SJSA1 (cell line): ENCODE measurements at places on chromosomes 7 and 10. TPM values are rescaled to one million over a fixed set of nuclear protein-coding genes. Genes with fewer than 3 reads are reported as not detected.

GRCh38 chr7:78020874-78021249 lies 222.3 kb downstream of the PHTF2 start:
- no peak overlapping the region for H3K4me3 ChIP-seq
- H3K4me1 ChIP-seq: peaks cover 17% of the 10 kb centered on the region
- DNase-seq: no peak

DNA sequence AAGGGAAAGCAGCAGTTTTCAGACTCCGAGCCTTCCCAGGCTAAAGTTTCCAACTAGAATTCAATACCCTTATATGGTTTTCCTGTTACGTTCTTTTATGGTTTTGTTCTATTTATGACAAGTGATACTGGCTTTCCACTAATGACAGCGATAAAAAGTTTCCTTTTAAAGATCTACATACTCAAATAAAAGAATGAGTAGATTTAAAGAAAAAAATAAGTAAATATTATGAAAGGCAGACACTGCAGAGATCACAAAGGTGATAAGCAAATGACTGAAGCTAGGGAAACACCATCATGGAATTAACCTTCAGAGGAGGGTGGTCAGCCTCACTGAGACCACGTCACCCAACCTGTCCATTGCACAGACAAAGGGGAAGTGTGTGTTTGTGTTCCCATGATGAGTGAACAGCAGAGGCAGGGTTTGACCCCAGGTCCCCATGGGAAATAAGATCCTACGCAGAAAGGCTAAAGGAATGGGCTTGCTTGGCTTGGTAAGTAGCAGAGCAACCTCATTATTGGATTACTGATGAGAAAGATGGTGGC lies 4.0 kb downstream of the VSIR start:
- DNase-seq: no peak
- peaks cover 91% of the 10 kb centered on the region for H3K4me1 ChIP-seq
- H3K36me3 ChIP-seq: peaks cover 13% of the 10 kb centered on the region; the same call in 1 of the 2 replicates
- H3K4me3 ChIP-seq: no peak overlapping the region
- H3K27ac ChIP-seq: peak overlapping the region; percentile 94

DNA sequence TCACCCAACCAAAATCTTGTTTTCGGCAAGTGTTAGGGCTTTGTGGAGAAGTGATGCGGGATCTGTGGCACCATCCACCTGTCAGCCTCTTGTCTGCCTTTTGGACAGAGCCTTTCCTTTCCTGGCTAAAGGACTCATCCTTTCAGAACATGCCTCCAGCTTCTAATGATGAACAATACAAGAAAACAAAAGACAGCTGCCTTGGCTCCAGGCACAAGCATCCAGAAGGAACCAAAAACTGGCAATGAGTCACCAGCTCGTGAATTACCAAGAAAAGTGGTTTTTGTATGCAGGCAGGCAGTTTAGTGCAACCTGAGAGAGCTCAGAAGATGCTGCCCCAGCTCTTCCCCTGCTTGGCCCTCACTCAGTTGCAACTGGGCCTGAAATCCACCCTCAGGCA lies 84.6 kb upstream of the NAMPT start:
- H3K4me1 ChIP-seq: no peaks in the 10 kb centered on the region
- H3K27me3 ChIP-seq: no peaks in the 10 kb centered on the region
- peak; percentile 16 for DNase-seq
- H3K36me3 ChIP-seq: no peaks in the 10 kb centered on the region
- H3K27ac ChIP-seq: no peak overlapping the region

DNA sequence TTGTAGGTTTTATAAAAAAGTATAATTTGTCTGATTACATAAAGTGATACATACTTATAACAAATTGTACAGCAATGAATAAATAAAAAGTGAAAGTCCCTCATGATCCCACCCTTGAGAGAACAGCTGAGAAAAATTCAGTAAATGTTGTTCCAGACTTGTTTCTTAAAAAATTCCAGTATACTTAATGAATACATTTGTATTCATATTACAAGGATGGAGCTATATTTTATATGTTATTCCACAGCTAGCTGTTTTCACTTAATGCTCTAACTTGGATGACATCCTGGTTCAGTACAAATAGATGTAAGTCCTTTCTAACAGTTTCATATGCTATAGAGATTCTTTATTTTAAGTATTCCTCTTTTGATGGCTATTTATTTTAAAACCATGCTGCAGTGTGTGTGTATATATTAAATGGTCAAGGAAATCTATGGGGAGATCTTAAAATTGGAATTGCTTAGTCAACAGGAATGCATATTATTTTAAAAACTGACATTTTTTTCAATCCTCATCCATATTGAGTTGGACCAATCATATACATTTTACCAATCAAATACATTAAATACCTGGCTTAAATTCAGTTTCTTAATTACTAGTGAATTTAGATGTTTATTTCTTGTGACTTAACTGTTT lies 8.9 kb downstream of the STAMBPL1 start:
- no peaks in the 10 kb centered on the region for H3K27me3 ChIP-seq
- no peak for DNase-seq
- peaks cover 25% of the 10 kb centered on the region for H3K4me1 ChIP-seq
- no peak overlapping the region for H3K27ac ChIP-seq
- no peaks in the 10 kb centered on the region for H3K36me3 ChIP-seq

GRCh38 chr7:158194365-158194900 lies 393.2 kb downstream of the PTPRN2 start:
- H3K36me3 ChIP-seq: no peaks in the 10 kb centered on the region
- H3K4me1 ChIP-seq: no peaks in the 10 kb centered on the region
- H3K27ac ChIP-seq: no peak overlapping the region
- no peaks in the 10 kb centered on the region for H3K27me3 ChIP-seq

DNA sequence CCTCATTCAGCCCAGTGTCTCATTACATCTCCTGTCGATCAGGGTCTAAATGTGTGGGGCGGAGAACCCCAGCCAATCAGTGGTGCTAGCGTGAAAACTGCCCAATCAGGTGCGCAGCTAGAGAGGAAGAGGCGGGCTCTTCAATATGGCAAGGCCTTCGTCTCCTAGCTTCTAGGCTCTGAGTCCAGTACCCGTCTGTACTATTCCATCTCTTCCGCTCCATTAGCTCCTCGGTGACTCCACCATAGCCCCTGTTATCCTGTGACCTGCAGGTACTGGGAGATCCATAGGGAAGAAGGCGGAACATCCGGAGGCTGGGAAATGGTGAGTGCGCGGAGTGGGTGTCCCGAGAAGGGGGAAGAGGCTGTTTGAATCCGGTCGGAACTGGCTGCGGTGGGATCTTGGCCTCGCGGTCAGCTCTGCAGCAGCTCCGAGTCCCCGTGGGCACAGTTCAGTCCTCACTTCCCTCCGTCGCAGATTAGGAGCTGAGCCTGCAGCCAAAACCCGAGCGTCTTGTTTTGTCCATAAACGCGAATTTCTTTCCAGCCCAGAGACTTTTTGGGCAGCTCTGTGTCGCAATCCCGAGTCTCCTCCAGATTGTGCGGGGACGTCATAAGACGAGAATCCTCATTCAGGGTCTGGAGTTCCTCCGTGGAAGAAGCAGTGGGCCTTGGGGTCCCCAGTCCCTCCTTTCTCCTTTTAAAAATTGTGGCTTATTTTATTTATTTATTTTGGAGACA lies at the start of gene ZNF727:
Gene ZNF727 (plus strand): TSS at position 134 of the 740 bp plus-strand sequence. CDS start 188 bp downstream, at position 322.
- DNase-seq: no peak
- H3K4me1 ChIP-seq: no peaks in the 10 kb centered on the region
- H3K4me3 ChIP-seq: no peak within 1 kb of the TSS
- no peak within 1 kb of the TSS for H3K27ac ChIP-seq

- H3K4me3 ChIP-seq: no peak overlapping the region
- DNase-seq: no peak
- no peak overlapping the region for H3K27ac ChIP-seq
- no peaks in the 10 kb centered on the region for H3K4me1 ChIP-seq
- H3K36me3 ChIP-seq: peaks cover 5% of the 10 kb centered on the region
Observed at GRCh38 chr10:119350502-119351097, 143.2 kb downstream of the GRK5 start.

- no peaks in the 10 kb centered on the region; the same call in 1 of the 2 replicates for H3K27me3 ChIP-seq
- peaks cover 52% of the 10 kb centered on the region for H3K36me3 ChIP-seq
- no peak overlapping the region for H3K4me3 ChIP-seq
- H3K4me1 ChIP-seq: no peaks in the 10 kb centered on the region
- DNase-seq: no peak
Observed at GRCh38 chr7:44062180-44062902, 3.0 kb downstream of the PGAM2 start.

- no peak overlapping the region for H3K27ac ChIP-seq
- H3K36me3 ChIP-seq: no peaks in the 10 kb centered on the region
Observed at GRCh38 chr7:134500982-134501381, 26.4 kb upstream of the AKR1B10 start.

DNA sequence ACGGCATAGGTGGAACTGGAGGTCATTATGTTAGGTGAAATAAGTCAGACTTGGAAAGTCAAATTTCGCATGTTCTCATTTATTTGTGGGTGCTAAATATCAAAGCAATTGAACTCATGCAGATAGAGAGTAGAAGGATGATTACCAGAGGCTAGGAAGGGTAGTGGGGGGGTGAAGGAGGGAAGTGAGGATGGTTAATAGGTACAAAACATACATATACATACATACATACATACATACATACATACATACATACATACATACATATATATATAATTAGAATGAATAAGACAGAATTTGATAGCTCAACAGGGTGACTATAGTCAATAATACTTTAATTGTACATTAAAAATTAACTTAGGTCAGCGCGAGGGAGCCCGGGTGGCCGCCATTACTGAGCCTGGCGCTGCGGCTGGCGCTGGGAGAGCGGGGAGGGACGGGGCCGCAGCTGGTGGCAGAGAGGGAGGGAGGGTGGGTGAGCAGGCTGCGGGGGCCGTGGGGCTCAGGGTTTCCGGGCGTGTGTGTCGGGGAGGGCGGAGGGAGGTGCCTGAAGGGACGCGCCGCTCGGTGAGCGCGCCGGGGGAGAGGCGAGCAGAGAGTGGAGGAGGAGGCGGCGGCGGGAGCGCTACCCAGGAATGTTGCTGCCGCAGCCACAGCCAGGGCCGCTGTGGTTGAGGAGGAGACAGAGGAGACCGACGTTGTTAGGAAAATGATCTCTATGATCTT lies 85.8 kb upstream of the EGFR start:
- H3K36me3 ChIP-seq: no peaks in the 10 kb centered on the region
- H3K4me3 ChIP-seq: peak overlapping the region; percentile 37
- peaks cover 7% of the 10 kb centered on the region for H3K4me1 ChIP-seq
- H3K27ac ChIP-seq: no peak overlapping the region

GRCh38 chr10:64320448-64320847 lies 799.2 kb downstream of the REEP3 start:
- no peaks in the 10 kb centered on the region for H3K4me1 ChIP-seq
- no peaks in the 10 kb centered on the region for H3K27me3 ChIP-seq
- no peak overlapping the region for H3K4me3 ChIP-seq
- no peaks in the 10 kb centered on the region for H3K36me3 ChIP-seq
- H3K27ac ChIP-seq: no peak overlapping the region
- DNase-seq: no peak

- no peak overlapping the region for H3K4me3 ChIP-seq
- H3K27me3 ChIP-seq: no peaks in the 10 kb centered on the region
- no peaks in the 10 kb centered on the region for H3K36me3 ChIP-seq
- no peaks in the 10 kb centered on the region for H3K4me1 ChIP-seq
- no peak overlapping the region for H3K27ac ChIP-seq
- no peak for DNase-seq
Observed at GRCh38 chr7:79236352-79237028, 217.0 kb downstream of the MAGI2 start.

SSC4D gene
- 0.34 TPM in 1 of 2 replicates, not detected in the other for total RNA-seq
